ENCODE measurements at places on chromosomes 6 and 20.
A peak's percentile ranks its signal among the peaks of the same experiment; 100 is the strongest.

DNA sequence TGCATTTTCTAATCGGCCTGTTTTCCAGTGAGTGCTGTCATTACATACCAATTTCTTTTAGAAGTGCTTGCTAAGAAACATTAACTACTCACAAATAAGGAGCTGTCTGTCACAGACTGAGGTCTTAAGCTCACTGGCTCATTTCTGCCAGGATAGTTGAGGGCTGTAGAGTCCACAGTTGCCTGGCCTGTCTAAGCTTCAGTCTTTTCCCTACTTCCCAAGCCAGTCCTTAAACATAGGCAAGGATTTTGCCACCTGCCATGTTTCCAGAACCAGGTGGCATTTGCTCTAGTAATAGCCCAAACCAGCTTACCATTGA, 84.7 kb downstream of the LINC00237 start:
- no peak for DNase-seq

- no peak for DNase-seq
These were observed 140.1 kb upstream of the LRFN2 start for GRCh38 chr6:40727271-40727670.

GRCh38 chr6:57134954-57135353, 37.2 kb upstream of the BAG2 start:
- DNase-seq, result no peak

DNA sequence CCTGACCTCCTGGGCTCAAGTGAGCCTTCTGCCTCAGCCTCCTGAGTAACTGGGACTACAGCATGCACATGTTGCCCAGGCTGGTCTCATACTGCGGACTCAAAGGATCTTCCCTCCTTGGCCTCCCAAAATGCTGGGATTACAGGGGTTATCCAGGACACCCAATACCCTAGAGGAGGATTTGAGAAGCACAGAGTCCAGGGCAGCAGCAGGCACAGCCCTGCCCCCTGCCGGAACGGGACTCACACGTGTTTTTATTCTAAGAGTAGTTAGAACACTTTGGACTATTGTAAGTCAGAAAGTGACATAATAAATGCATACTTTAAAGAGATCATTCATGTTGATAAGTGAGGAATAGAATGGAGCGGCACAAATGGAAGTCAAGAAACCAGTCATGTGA, 80.2 kb downstream of the C6orf118 start:
- no peak for DNase-seq

DNA sequence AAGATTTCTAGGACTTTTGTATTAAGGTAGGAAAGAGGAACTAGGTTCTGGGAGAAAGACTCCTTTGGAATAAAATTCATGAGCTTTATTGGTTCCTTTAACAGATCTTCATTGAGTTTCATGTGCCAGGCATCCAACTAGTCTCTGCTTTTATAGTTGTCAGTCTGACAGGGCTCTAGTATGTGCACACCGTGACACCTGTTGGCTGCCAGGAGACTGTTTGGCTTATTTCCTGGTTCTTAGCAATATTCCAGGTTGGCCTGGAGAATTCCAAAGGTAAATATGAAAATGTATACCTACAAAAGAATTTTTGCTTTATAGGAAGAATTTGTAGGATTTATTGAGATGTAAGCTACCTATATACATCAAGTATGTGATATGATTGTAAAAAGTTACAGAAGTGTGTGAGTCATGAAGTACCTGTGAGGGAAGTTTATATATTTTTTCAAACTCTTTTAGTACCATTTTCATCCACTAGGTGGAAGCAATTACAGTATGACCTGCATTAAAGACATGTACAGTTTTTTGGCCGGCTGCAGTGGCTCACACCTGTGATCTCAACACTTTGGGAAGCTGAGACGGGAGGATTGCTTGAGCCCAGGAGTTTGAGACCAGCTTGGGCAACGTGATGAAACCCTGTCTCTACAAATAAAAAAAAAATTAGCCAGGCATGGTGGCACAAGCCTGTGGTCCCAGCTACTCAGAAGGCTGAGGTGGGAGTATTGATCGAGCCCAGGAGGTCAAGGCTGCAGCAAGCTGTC, 35.2 kb downstream of the NDUFAF5 start:
- DNase-seq, result no peak

DNA sequence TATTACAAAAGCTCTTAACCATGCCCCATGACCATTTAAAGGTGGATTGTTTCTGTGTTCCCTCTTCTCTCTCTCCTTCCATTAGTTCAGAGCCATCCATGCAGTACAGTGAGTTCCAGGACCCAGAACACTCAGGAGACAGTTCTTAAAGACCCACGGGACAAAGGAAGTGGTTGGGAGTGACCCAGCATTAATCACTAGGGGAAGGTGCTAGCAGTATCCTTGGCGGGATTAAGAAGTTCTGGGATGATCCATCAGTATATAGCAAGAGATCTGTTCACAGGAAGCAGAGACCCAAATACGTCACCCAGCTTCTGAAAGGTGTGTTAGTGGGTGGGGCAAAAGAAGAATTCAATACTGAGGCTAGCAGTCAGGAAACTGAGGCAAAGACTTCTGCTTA, 154.1 kb downstream of the PHF3 start:
- no peak for DNase-seq

DNA sequence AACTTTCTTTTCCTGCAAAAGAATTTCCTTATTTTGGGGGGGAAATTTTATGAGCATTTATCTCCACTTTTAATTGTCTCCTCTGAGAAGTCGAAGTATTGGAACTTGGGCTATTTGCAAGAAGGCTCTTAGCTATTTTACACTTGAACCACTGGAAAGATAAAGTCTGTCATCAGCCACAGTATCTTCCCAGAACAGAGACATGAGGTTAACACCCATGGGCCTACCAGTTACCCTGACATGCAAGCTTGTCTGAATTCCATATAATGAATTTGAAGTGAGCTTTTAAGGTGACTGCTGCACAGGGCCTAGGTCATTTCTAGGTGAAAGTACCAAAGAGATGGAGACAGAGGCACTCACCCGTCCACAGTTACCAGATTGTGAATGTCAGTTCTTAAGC, 193.1 kb downstream of the SIM1 start:
- DNase-seq, result no peak

DNA sequence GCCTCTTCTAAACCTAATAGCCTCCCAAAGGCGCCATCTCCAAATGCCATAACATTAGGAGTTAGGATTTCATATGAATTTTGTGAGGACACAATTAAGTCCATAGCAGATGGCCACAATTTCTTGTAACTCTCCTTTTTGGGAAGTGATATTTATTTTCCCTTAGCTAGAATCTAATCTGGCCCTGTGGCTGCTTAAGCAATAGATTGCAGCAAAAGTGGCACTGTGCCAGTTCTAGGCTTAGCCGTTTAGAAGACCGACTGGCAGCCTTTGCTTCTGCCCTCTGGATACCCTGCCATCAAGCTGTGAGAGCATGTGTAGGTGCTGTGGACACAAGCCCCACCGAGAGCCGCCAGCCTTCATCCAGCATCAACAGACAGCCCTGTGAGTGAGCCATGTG, 15.9 kb upstream of the ADGB start:
- DNase-seq, result no peak

DNA sequence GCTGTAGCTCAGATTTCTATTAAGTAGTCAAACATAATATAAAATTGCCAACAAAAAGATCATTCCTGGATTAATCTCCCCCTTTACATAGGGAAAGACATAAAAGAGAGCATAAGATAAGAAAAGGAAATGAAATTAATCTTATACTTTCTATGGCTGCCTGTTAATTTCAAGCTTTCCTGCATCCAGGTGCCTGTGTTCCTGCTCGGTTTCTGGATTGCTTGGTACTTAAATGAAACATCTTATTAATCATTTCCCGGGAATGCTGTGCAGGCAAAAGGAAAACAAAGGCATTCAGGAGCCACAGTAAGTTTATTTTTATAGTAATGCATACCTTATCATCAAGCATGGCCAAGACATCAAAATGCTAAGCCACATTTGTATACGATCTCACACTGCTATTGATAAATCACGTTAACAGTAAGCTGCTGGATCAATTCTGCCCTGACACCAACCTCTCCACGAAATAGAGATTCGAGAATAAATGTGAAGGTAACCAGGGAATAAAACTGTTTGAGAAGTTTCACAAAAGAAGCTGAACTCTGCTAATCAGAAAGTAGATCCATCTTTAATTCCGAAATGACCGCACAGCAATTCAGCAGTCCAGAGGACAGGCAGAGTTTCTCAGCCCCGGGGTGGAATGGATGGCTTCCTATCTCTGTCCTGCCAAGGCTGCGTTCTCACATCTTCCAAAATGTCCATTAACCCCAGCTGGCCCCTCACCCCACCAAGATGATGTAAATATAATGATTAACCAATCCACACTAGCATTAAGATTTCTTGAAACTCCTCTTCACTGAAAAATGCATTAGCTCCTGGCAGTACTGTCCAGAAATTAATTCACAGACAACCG, 32.6 kb upstream of the APCDD1L start:
- no peak for DNase-seq

DNA sequence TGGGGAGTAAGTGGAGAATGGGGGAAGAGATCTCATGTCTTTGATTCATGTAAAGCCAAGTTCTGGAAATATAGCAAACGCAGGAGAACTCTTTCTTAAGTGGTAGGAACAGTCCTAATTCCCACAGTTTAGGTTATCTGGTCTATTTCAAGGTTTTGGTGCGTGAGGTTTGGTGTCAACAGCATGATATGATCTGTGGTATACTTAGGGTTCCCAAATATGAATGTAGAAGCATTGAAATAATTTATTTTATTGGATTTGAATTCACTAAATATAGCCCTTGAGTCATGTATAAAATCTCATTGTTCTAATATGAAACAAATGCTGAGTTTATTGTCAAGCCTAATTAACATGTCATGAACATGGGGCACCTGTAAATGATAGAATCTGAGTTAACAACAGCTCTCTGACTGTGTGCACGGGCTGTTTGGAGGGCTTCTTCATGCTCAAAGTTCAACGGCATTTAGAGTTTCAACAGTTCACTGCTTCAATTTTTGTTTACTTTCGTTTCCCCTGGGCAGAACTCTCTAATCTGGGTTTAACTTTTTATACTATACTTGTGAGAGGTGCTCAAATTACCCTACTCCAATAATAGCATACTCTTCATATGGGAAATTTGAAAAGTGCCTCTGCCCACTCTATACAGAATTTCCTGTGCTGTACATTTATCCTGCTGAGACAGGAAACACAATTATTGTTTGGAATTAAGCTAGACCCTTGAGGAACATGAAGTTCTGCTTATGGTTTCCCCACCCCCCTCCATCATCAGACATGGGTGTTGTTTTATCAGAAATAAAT, 236.3 kb upstream of the ZNF217 start:
- DNase-seq, result no peak

- DNase-seq, result no peak
These were observed 5.9 kb downstream of the RPS6KA2 start for GRCh38 chr6:166621114-166621540.

DNA sequence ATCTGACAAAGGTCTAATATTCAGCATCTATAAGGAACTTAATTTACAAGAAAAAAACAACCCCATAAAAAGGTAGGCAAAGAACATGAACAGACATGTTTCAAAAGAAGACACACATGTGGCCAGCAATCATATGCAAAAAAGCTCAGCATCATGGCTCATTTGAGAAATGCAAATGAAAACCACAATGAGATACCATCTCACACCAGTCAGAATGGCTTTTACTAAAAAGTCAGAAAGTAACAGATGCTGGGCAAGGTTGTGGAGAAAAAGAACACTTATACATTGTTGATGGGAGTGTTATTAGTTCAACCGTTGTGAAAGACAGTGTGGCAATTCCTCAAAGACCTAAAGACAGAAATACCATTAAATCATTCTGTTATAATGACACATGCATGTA, 289.9 kb upstream of the MMS22L start:
- no peak for DNase-seq

DNA sequence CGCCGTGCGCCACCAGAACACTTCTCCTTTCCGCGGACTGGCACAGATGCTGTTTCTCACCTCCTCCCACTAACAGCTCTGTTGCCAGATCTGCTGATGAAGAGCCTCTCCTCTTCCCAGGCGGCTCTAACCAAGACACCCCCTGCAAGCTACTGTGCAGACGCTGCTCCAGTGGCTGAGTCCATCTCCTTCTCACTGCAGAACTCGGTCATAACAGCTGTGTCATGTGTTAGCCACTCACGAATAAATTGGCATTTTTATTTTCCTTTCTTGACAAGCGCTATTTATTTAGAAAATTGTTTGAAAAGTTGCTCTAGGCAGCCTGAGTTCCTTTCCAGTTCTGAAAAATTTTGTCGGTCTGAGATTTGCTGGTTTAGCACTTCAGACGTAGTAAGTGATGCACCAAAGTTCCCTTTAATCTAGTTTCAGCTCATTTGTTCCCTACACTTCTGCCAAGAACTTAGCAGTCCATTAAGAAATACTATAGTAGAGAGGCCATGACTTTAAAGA, 12.8 kb upstream of the PLEKHG1 start:
- no peak for DNase-seq

DNA sequence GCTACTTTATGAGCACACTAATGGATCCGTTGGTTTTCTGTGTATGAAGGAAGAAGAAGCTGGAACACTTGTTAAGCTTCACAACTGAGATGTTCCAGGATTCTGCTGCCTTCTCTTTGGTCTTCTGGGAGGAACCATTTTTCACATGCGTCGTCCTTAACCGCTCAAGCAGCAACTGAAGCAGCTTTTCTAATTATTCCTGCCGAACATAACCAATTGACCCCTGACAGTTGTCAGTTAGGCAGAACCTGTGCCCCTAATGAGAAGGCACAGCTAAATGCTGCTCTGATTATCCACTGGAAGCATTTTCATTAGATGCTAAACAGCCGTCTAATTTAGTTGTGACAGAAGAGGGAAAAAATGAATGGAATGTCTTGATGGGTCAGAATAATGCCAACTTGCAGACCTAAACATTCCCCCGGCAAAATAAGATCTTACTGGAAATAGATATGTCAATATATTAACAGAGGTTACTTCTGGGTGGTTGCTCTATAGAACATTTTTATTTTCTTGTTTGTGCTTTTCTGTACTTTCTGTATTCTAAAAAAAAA, 85.0 kb upstream of the SMLR1 start:
- no peak for DNase-seq

DNA sequence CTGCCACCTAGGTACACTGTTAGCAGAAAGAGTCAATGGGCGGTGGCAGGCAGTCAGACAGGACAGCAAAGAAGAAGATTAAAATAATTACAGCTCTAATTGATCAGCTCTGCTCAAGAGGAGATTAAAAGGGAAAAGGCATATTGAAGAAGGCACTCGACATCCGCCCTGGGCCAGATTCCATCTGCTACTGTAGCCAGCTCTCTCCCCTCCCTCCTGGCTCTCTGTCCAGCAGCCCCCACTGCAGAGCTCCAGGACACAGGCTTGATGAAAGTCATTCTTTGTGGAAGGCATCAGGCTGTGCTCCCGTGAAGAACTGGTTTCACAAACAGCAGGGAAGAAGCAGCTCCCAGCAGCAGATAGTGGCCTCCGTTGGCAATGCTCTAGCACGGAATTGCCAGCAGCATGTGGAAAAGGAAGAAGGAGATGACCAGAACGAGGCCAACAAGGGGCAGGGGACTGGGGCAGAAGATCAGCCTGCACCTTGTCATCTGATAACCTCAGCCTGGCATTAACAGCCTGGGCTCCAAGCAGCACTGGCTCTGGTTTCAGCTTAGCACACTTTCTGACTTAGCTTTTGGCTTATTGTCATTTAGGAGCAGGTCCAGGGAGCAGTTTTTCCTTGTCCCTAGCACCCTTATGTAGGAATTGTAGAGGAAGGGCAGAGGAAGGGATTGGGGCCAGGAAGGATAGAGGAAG, 465.9 kb downstream of the KIF16B start:
- no peak for DNase-seq

GRCh38 chr6:33633462-33634158, 12.5 kb downstream of the ITPR3 start:
- DNase-seq, result no peak

GRCh38 chr20:25859649-25860530, 163.2 kb upstream of the ZNF337 start:
- peak; percentile 75 for DNase-seq

- no peak for DNase-seq
These were observed 16.7 kb upstream of the PI3 start for GRCh38 chr20:45157962-45158361.
